Kidney tubule cell (primary cell): ENCODE measurements at places on chromosomes 6 and 20.
A peak's percentile ranks its signal among the peaks of the same experiment; 100 is the strongest.

DNA sequence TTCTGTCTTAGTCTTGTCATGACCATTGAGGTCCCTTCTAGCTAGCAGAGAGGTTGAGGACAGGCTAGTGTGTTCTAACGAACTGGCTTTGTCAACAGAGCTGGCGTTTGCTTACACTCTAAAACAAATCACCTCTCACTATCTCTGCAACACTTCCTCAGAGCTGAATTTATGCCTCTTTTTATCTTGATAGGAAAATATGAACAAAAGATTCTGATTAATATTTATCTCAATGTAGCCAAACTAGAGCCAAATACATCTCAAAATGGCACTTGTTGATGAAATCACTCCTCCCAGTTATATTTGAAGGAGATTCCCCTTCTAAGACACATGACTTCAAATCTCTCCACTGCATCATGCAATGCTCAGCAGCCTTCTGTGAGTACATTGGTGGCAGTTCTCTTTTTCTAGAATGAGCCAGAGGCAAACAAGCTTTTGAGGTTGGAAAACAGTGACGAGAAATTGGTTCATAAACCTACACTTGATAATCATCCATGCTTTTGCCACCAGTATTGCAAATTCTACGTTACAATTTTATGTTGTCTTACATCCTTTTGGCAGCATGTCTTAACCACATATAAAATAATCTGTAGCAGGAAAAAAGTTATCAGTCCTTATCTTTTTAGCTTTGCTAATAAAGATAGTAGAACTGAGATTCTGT is 615.7 kb upstream of the CITED2 start:
- DNase-seq: no peak

- no peak for DNase-seq
Measured at GRCh38 chr20:46221256-46221833, 87.0 kb downstream of the CDH22 start.

GRCh38 chr20:3890398-3890751 is 1.2 kb downstream of the PANK2 start:
- peak; percentile 19 for DNase-seq

DNA sequence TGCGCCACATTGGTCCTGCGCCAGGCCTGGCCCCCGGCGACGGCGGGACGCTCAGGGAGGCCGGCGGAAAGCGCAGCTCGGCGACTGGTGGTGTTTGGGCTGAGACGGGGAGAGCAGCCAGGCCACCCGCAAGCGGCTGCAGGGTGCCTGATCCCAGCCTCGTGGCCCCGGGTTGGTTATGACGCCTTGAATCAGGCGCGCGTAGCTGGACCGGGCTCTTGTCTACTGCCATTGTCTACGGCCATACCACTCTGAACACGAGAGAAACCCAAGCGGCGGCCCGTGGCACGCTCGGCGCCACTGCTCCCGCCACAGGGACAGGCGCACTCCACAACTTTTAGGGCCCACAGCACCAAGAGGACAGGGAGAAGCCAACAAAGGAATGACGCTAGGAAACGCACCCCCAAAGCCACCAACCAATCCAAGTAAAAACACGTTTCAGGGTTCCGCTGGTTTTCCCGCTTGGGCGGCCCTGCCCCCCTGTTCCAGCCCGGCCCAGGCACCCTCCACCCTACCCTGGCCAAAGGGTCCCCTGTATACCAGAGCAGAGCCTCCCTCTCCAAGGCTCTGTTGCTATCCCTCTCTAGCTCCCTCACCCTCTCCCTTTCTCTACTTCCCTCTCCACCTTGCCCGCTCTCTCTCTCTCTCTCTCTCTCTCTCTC is 1849.3 kb upstream of the DEFB115 start:
- no peak for DNase-seq

DNA sequence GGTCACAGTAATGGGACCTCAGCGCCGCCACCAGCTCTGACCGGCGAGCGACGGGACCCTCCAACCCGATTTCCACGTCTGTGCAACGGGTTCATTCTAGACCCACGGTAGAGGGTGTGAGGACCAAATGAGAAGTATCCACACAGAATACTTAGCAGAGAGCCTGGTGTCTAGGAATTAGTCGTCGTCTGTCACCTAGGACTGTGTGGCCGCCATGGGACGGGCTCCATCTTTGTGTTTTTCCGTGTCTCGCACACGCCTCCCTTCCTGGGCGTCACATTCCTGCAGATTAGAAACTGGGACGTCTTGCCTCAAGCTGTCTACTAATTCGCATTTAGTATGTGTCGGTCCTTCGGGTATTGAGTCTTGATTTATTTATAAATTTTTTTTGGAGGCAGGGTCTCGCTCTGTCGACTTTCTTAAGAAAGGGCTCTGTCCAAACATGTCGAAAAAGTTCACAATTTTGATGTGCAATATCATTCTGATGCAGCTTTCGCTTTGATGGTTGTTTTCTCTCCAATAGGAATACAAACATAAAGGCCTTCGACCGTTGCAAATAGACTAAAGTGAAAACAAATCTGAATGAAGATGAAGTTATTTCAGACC is 563 bp downstream of the MGME1 start:
- peak; percentile 67 for DNase-seq

GRCh38 chr20:54706581-54706980 is 231.2 kb downstream of the DOK5 start:
- DNase-seq: no peak

- DNase-seq: peak; percentile 98
Measured at GRCh38 chr20:31719644-31720485, 2.8 kb downstream of the BCL2L1 start.

DNA sequence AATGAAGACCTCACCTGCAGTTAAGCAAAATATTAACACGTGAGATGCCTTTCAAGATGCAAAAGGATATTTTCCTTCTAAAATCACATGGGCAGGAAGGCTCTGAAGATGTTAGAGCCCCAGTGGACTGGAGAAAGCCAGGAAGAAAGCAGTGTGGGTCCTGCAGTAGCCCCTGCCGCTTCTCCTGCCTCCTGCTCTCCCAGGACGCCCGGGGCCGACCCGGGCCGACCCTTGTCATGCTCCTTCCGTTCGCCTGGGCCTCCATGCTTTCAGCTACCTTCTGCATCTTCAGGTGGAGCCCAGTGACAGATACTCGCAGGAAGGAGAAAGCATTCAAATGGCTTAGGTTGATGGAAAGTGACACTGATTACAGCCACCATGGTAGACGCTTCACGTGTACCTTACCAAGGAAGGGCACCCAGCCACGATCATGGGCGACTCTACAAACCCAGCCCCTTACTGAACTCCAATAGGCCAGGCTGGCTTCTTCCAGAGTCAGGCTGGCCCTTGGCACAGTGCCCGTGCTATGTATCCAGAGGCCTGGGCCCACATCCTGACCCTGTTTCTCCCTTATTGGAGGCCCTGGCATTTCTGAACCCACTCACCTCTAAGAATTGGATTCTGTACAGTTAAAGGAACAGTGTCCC is 69.0 kb downstream of the TCP11 start:
- no peak for DNase-seq

- no peak for DNase-seq
Measured at GRCh38 chr20:16588241-16588640, 15.0 kb upstream of the KIF16B start.

GRCh38 chr6:155143029-155143577 is 120.7 kb upstream of the CLDN20 start:
- no peak for DNase-seq

GRCh38 chr20:62703853-62704228 is 4.8 kb upstream of the NTSR1 start:
- no peak for DNase-seq

DNA sequence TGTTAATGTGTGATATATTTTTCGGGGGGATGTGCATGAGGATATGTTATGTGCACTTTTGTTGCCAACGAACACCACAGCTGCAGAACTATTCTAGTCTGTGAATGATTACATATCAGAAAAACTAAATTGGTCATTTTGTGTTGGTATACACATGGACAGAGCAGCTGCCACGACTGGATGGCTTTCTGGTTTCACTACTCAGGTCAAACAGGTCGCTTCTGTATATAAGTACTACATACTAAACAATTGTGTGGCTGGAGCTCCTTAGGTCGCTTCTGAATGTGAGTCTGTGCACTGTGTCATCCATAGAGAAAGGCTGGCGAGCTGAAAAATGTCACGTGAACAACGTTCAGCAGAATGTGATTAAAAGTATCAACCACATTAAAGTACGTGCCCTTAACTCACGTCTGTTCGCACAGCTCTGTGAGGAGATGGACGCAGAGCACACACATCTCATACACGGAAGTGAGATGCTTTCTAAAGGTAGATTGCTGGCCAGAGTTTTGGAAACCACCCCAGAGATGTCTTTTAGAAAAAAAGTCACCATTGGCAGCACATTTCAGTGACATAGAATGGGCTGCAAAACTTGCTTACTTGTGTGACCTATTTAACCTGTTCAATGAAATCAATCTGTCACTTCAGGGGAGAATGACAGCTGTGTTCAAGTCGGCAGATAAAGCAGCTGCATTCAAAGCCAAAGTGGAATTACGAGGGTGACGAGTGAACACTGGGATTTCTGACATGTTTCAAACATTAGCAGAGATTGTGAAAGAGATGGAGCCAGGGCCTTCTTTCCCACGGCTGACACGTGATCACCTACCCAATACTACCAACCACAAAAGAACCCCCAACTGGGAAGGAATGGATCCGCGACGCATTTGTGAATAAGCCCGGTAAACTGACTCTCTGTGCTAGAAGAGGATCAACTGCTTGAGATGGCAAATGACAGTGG is 176.6 kb downstream of the PDE10A start:
- DNase-seq: peak; percentile 32

- DNase-seq: no peak
Measured at GRCh38 chr6:130129762-130130246, 92.9 kb downstream of the SAMD3 start.

- DNase-seq: peak; percentile 31
Measured at GRCh38 chr6:75278474-75279077, 6.0 kb downstream of the TMEM30A start.

DNA sequence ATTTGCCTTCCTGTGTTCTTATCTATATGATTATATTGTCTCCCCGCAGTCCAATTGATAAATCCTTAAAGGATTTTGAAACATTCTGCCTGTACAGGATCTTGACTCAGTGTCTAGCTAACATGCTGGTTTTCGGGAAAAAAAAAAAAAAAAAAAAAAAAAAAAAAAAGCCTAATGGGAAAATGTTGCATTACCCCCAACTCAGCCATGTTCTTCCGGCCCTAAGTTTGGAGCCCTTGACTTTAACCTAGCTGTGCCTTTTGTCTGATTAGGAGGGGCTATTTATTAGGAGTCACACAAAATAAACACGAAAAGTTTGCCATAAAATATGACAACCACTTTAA is 244.4 kb upstream of the TCF21 start:
- no peak for DNase-seq

GRCh38 chr6:12709556-12710232 is 6.9 kb upstream of the PHACTR1 start:
- no peak for DNase-seq
